ENCODE measurements at places on chromosomes 2 and 18.

DNA sequence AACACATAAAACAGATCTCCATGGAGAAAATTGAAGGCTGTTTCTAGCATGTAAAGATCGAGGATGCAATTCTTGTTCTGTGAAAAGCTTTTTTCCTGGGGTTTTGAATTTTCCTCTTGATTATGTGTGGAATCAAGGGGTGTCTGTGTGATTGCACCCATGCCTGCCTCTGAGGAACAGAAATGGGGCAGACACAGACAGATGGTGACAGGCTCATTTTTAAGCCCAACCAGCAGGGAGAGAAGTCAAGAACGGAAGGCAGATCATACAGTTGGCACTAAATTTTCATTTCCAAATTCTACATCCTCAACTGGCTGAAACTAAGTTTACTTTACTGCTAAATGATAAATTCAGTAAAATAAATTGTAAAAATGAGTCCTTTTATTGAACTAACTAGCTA lies 1037.7 kb upstream of the KLHL29 start:
- DNase-seq: no peak

- no peak for DNase-seq
Measured at GRCh38 chr2:234966340-234966739, 14.5 kb downstream of the SH3BP4 start.

DNA sequence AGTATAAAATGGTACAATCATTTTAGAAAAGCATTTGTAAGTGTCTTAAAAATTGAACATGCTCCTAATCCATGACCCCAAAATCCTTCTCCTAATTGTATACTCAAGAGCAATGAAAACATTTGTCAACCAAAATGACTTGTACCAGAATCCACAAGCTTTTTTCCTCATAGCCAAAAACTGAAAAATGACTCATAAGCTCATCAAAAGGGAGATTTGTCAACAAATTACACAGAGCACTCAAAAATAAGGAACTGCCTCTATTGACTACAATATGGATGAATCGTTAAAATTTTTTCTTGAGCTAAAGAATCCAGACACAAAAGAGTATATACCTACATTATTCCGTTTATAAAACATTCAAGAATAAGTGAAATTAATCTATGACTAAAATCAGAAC lies 544.8 kb downstream of the ARHGAP15 start:
- no peak for DNase-seq

- no peak for DNase-seq
Measured at GRCh38 chr18:68532328-68532885, 182.5 kb downstream of the TMX3 start.

DNA sequence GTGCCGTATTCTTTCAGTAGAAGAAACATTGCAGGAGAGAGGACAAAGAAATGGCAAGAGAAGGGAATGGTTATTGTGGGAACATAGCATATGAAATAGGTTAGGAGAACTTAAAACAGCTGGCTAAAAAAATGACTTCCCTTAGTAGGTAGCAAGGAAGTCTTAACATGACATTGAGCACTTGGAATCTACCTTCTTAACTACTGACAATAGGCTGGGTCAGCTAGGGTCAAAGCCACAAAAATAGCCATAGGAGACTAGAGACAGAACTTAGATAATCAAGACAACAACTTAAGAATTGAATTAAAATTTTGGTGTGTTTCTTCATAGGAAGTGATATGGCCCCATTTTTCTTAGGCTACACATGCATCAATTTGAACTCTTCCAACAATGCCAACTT lies 227.9 kb downstream of the TCF4 start:
- no peak for DNase-seq

DNA sequence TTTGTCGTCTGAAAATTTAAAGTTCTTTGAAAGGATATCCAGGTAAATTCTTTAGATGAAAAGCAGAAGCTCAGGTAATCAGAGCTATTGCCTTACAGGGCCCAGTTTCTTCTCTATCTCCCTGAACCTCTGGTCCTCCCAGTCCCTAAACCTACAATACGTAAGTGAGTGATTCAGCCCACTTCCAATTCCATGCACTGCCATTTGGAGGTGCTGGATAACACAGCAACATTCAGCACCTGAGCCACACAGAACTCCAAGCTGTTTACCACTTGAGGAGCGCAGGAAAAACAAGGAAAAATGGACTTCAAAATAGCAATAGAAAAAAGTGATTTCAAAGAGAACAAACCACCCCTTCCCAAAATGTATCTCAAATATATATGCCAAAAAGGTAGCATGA lies 105.0 kb upstream of the DNAJC10 start:
- DNase-seq: no peak

DNA sequence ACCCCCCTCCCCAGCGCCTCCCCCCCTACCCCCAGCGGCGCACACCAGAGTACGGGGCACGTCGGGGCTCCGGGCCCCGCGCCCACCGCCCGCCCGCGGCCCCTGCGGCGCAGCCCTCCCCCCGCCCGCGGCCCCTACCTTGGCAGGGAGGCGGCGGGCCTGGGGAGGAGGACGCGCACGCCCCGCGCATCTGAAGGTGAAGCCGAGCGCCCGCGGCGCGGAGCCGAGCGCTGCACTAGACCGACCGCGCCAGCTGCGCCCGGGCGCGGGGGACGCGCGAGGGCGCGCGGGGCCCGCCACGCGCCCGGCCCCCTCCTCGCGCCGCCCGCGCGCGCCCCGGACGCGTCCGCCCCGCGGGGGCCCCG lies at the start of gene ZNF516:
Gene ZNF516, minus strand, starts transcription at position 237 of the 365 bp plus-strand sequence. CDS start 52,188 bp downstream, outside the sequence.
- DNase-seq: no peak

- DNase-seq: no peak
Measured at GRCh38 chr2:112018846-112019245, 36.2 kb upstream of the TMEM87B start.

- DNase-seq: no peak
Measured at GRCh38 chr2:186554850-186555671, 34.8 kb upstream of the ITGAV start.

DNA sequence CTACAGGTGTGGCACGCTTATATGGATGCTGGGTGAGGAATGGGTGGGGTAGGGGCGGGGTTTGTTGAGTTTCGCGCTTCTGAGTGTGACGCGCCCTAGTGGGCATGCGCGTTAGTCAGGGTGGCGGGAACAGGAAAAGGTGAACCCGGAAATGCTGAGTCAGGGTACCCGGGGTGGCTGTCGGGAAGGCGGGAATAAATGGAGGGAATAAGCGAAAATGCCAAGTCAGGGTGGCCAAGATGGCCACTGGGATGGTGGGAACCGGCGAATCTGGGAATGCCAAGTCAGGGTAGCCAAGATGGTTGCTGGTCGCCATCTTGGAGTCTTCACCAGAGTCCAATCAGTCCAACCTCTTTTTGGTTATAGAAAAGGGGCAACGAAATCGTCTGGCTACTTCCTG lies 585.0 kb downstream of the SUCLG1 start:
- DNase-seq: no peak

DNA sequence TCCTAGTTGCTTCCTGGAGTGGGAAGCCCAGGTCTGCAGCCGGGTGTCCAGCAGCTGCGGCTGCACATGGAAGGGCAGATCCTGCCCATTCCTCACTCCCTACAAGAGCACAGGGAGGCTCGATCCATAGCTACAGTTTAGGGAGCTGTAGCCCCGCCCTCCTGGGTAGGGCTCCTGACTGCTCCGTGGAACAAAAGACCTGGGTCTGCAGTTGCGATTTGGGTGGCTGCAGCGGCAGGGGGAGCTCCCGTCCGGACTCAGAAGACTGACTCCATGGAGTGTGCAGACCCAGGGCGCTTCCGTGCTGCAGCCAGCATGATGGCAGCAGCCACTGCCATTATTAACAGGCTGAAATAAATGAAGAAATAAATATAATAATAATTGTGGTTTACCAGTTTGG lies 157.3 kb downstream of the CTNNA2 start:
- no peak for DNase-seq

DNA sequence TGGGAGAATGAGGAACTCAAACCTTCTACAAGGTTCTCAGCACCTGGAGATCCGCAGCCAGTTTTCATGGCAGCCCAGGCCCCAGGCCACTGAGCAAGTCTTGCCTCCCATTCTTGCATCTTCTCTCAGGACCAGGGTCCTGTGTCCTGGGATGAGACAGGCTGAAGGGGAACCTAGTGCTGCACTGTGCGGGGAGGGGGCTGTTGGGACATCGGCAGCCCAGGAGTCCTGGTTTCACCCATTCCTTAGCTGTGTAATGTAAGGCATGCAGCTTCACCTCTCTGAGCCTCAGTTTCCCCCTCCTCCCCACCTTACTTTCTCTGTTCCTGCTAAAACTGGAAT lies 43.9 kb downstream of the TNS1 start:
- no peak for DNase-seq

DNA sequence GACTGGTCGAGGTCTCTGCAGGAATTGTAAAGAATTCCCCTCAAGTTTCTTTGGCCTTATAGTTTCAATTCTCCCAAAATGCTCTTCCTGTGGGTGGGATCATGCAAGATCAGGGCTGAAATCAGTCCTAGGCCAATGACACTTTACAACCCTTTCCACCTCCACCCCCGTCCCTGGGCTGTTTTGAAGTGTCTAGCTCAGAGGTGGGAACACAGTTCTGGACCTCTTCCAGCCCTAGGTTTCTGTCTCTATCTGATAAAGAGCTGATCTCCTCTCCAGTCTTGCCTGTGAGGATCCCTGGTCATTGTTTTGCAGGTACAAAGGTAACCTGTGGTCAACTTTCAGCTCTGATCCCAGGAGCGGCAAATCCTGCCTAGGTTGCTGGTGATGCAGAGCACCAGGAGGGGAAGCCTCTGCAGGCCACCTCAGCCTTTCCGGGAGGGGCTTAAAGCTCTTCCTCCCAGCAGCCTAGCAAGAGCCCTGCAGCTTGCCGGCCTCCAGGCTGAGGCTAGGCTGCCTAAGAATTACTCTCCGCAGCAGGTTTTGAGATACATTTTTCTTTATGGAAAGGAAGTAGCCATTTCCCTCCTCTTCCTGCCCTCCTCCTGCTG lies 69.8 kb upstream of the WIPF1 start:
- no peak for DNase-seq

GRCh38 chr2:24183366-24184069 lies 8.7 kb downstream of the FAM228A start:
- DNase-seq: no peak

GRCh38 chr2:162333968-162334367 lies 10.0 kb upstream of the GCA start:
- DNase-seq: peak; percentile 32

GRCh38 chr18:5457462-5457957 lies 86.3 kb downstream of the EPB41L3 start:
- no peak for DNase-seq

- DNase-seq: no peak
Measured at GRCh38 chr18:23377669-23378301, 75.3 kb upstream of the RIOK3 start.

- no peak for DNase-seq
Measured at GRCh38 chr2:238924032-238924431, 76.1 kb downstream of the TWIST2 start.

GRCh38 chr2:214378455-214379103 lies 32.3 kb upstream of the VWC2L start:
- DNase-seq: no peak

DNA sequence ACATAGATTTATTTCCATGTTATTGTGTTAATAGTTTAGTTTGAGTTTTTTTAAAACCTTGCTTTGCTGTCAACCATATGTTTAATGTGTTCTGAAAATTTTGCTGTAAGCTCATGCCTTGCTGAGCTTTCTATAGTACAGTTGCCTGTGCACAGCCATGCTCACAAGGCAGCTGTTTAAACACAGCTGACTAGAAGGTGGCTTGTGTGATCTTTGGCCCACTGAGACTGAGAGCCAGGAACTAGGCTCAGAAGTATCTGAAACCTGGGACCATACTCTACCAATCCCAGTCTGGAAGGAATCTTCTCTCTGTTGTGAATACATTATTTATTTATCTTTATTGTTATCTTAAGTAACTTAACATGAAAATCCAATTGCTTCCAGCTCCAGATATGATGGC lies 350.5 kb downstream of the KIAA1328 start:
- DNase-seq: no peak

GRCh38 chr2:137117385-137117784 lies 352.0 kb downstream of the THSD7B start:
- DNase-seq: no peak

- DNase-seq: peak; percentile 84
Measured at GRCh38 chr2:231425811-231426703, 30.5 kb downstream of the B3GNT7 start.

GRCh38 chr2:86411396-86411795 lies 29.8 kb upstream of the KDM3A start:
- DNase-seq: no peak

DNA sequence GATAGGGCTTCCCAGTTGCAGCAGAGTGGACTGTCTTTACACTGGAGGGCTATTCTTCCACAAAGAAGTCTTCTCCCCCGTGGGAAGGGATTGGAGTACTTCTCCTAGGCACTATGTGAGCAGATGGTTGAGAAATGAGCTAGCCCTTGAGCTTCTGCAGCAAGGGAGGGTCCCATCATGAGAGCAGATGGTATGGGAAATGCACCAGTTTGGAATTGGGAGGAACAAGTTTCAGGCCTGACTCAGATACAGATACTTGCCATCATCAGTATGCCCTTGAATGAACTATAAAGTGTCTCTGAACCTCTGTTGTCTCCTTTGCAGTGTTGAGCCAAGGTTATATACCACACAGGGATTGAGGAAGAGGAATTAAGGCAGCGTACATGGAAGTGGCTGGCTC lies 757.4 kb downstream of the RNF144A start:
- no peak for DNase-seq

DNA sequence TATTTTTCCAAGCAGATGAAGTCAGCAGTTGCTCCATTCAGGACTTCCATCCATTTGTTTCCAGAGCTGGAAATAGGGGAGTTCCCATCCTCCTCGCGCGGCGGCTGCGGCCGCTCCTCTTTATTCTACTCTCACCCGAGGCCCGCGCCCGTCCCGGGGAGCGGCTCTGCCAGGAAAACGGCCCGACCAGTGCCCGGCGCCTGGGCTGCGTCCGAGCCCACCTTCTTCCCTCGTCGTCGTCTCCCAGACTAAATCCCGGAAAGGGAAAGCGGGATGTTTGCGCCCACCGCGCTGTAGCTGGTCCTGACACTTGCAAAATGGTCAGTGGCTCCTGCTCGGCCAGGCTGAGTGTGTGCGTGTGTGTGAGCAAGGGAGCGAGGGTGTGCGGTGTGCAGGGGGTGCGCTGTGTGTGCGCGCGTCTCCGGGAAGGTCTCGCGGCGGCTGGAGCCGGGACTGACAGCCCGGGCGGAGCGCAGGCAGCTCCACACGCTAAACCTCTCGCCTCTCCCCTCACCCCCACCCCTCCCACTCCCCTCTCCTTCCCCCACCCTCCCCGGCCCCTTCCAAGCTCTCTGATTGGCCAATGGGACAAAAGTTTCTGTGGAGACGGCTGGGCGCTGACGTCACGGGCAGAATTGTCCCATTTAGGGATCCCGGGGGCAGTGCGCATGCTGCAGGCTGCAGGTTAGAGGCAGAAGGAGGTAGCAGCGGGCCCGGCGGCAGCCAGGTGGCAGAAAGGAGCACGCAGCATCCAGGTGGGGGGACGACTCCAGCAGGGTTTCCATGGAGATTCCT lies at the start of gene NOL4:
Gene NOL4, minus strand, starts transcription at position 491 of the 795 bp plus-strand sequence. CDS start 1,660 bp downstream, outside the sequence.
- DNase-seq: no peak

DNA sequence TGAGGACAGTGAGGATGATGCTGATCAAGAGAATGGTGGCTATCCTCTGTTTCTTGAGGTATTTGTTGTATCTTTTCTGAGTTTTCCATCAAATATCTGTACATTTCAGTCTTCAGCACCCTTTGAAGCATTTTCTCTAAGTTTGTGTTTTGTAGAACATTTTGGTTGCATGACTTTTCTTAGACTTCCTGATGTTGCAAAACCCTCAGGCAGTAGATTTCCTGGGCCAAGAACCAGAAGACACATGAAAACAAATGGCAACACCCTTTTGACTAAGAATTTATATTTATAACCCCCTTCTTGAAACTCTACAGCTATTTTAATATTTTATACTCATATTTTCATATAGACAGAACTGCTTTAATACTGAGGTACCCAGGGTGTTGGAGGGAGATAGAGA lies 16.2 kb downstream of the HNMT start:
- DNase-seq: no peak

GRCh38 chr18:74299746-74300145 lies 8.0 kb upstream of the CYB5A start:
- no peak for DNase-seq
